ENCODE measurements at places on chromosomes 1 and 21.

GRCh38 chr21:40623528-40623927, 223.4 kb downstream of the DSCAM start:
- DNase-seq, result no peak

GRCh38 chr1:153794624-153795329, 19.6 kb downstream of the SLC27A3 start:
- DNase-seq, result no peak

- no peak for DNase-seq
Observed at GRCh38 chr1:27955076-27955475, 4.7 kb upstream of the XKR8 start.

DNA sequence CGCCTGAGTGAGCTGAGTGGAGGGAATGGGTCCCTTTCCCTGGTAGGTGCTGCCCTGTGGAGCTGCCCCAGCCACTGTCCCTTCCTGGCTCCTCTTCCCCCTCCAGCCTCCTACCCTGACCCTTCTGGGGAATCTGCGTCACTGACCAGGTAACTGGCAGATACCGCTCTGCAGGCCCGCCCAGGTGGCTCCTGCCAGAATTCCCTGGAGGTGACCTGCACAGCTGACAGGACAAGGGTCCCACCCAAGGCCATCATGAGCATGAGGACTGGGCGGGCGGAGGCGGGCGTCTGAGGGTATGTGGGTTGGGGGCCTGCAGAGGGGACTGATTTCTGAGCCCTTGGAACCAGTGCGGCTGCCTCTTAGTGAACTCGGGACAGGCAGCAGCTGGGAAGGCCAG, 32.5 kb downstream of the DHRS3 start:
- no peak for DNase-seq

- no peak for DNase-seq
Observed at GRCh38 chr21:17859661-17860060, 40.5 kb upstream of the C21orf91 start.

- DNase-seq, result no peak
Observed at GRCh38 chr1:109351457-109351856, 44.6 kb upstream of the MYBPHL start.

DNA sequence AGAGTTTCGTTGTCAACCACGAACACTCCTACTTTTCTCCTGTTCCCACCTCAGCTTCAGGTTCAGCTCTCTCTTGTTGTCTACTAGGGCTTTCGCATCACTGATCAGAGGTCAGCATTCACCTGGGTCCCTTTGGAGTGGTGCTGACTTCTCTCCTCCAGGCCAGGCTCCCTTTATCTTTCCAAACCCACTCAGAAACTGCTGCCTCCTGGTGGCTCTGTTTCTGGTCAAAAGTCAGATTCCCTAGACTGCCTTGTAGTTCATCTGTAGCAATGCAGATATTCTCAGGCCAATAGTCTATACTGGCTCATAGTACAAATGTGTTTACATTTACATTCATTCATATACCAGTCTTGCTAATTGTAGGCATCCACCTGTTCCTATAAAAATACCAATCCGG, 6.4 kb upstream of the ERI3 start:
- no peak for DNase-seq

GRCh38 chr1:44632598-44632997, 41.7 kb downstream of the TMEM53 start:
- no peak for DNase-seq

Data from stimulated activated CD8-positive, alpha-beta memory T cell treated with anti-CD3 and anti-CD28 coated beads, Interleukin-7, amount 100 ng/mL, for 1 hour (primary cell).